Spleen (tissue), 13 donors: ENCODE measurements at places on chromosomes 4 and X.

DNA sequence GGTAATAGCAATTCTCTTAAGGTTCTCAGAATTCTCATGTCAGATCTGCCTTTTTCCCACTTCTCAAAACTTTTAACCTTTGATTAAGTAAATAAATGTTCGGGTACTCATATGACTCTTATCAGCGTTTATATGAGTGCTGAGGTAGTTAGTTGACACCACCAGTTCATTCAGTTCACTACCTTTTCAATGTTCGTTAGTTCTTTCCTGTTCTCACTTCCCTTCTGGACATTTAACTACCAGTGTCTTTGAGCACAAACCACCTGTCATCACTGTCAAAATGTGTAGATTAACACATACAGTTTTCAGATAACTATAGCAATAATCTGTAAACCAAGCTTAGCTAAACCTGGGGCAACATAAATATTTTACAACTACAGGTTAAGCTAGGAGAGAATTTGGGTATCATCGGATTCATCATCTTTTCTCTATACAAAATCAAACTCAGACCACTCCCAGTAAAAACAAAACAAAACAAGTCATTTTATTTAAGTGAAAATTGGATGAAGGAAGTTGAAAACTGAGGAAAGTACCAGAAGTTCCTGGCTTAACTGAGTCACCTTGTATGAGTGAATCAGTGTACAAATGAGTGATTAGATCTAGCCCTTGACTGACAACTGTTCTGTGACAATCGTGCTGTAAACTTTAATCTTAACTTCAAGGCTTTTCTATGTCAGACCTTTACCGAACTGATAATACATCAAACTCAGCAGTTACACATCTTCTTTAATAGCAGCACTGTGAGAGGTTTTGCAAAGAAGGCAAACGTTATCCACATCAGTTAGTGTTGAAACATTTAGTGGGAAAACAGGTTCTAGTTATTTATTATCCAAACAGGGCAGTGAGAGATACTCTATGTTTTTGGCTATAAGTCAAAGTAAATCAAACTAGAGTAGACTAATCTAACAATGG, 41.9 kb downstream of the ARHGEF38 start:
- DNase-seq = no peak

- DNase-seq = no peak
Observed at GRCh38 chr4:10203851-10204250, 87.3 kb upstream of the WDR1 start.

DNA sequence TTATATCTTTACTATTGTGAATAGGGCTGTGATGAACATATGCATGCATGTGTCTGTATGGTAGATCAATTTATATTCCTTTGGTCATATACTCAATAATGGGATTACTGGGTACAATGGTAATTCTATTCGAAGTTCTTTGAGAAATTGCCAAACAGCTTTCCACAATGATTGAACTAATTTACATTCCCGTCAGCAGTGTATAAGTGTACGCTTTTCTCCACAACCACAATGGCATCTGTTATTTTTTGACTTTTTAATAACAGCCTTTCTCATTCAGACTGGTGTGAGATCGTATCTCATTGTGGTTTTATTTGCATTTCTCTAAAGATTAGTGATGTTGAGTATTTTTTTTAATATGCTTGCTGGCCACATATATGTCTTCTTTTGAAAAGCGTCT, 439.4 kb upstream of the KLHL4 start:
- DNase-seq = no peak

- no peak for DNase-seq
Observed at GRCh38 chrX:16033331-16033730, 90.0 kb upstream of the GRPR start.

DNA sequence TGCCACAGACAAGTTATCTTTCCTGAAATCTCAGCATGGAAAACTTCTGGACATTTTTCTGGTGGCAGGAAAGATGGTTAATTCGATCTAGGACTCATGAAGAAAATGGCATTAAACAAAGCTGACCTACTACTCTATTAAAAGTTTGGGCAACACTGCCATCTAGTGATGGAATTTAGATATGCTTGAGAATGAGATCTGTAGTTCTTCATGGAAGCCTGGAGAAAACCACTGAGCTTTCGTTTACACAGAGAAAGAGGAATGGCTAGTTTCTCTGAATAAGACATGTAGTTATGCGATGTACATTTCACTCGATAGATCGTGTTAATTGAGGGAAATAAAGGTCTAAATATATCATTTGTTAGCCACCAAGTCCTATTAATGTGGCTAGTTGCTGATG, 51.7 kb upstream of the CHRDL1 start:
- no peak for DNase-seq

DNA sequence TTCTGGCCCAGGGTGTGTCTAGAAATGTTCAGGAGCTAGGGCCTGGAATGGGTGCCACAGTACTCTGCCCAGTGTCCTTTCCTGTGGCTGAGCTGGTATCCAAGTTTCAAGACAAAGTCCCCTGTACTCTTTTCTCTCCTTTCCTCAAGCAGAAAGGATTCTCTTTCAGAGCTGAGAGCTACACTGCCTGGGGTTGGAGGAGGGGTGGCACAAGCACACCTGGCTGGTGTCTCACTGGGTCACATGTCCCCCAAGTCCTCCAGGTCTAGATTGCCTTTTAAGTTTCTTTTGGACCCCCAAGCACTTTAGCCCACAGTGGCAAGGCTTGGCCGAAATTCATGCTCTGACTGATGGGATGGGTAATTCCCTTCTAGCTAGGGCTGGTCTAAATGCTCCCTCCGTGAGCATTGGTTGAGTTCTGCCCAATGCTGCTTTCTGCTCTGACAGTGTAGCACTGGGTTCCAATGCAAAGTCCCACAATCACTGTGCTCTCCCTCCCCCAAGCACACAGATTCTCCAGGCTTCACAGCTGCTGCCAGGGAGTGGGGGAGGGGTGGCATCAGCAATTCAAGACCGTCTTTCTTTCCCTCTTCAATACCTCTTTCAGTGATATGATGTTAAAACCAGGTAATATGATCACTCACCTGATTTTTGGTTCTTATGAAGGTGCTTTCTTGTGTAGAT, 47.8 kb downstream of the BEX3 start:
- no peak for DNase-seq

DNA sequence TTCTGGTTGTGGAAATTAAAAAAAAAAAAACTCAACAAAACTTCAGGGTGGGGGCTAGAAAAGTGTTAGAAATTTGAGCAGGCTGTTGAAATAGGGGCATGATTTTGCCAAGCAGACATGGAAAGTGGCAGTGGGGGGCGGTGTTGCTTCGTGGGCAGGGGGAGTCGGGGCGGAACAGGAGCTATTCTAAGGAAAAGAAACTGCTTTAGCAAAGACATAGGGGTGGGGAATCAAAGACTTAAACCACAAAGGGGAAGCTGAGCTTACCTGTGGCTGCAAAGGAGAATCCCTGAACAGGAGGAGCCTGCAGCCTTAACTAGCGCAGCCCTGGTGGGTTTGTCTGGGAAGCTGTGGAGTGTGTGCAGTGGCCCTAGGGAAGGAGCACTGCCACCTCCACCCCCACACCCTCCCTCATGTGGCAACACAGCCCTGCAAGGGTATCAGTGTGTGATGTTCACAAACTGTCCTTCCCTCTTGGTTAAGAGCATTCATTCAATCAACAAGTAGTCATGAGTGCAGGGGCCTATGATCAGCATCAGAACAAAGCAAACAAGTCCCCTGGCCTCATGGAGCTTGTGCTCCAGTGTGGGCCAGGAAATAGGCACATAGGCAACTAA, 20.5 kb downstream of the SEL1L3 start:
- DNase-seq = peak; percentile 86

DNA sequence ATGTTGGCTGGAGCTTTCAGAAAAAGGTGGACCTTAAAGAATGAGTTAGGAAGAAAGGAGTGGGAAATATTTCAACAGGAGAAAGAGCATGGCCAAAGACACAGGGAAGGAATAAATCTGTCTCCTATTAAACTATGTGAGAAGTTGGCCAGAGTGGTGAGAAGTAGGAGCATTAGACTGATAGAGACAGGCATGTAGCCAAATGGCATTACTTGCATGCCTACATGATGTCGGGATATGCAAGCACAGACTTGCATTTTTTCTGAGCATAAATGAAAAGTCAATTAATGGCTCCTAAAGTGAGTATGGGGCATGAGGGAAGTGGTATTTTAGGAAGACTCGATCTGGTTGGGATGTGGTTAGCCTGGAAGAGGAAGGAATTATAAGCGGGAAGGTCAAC, 279.6 kb upstream of the PITX2 start:
- no peak for DNase-seq

GRCh38 chr4:2944586-2945526, 18.4 kb downstream of the NOP14 start:
- DNase-seq = peak; percentile 62
